ENCODE measurements at places on chromosomes 6 and 20. TPM values are rescaled to one million over a fixed set of nuclear protein-coding genes. Genes with fewer than 3 reads are reported as not detected.
A peak's percentile ranks its signal among the peaks of the same experiment; 100 is the strongest.

HM13 gene
- 53.1 TPM for total RNA-seq

AGPAT4 gene
- 10.5 TPM for total RNA-seq

FAM209B gene
- not detected for total RNA-seq

TRAPPC3L gene
- total RNA-seq: not detected

ERVFRD-1 gene
- total RNA-seq: 0.80 TPM

KHDC1 gene
- total RNA-seq: 1.0 TPM

VSX1 gene
- total RNA-seq: not detected

TREML1 gene
- 0.98 TPM for total RNA-seq

NRN1 gene
- total RNA-seq: 8.9 TPM

SAPCD1 gene
- 1.6 TPM for total RNA-seq

HLA-DRB5 gene
- 0.32 TPM for total RNA-seq

DNA sequence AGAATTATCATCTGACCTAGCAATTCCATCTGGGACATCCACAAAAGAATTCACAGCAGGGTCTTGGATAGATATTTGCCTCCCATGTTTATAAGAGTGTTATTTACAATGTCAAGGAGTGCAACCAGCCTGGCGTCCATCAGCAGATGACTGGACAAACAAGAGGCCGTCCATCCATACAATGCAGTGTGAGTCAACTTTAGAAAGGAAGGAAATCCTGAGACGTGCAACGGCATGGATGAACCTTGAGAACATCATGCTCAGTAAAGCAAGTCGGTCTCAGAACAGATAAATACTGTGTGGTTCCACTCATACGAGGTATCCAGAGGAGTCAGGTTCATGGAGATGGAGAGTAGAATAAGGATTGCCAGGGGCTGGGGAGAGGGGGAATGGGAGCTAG lies 46.4 kb downstream of the FOXF2 start:
- DNase-seq: no peak

GRCh38 chr6:90231798-90232197 lies 64.8 kb downstream of the BACH2 start:
- DNase-seq: no peak

- DNase-seq: no peak
Observed at GRCh38 chr20:63917811-63918210, 22.9 kb downstream of the DNAJC5 start.

- DNase-seq: peak; percentile 59
Observed at GRCh38 chr6:157823528-157824370, 703 bp downstream of the SNX9 start.

DNA sequence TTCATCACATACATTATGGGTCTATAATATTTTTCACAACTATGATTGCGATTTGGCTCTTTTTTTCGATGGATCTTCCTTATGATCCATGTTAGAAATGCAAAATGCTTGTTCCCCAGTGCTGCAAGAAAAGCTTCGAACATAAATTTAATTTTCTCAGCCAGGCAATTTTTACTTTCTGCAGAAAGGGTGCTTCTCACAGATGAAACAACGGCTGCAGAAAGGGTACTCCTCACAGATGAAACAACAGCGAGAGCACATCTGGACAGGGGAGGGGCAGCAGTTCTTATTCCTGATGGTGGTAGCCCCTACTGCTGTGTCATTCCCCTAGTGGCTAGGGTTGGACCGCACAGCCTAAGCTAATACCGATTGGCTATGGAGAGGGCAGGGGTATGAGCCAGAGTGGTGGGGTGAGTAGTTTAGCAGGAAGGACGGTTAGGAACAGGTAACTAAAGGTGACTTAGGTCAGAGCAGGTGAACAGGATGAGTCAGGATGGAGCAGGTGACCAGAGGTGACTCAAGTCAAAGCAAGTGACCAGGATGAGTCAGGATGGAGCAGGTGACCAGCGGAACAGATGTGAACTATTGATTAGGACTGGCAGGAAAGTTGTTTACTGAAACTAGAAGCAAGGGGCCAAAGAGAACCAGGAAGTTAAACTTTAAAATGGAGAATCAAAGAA lies 13.4 kb upstream of the TREML4 start:
- no peak for DNase-seq

GRCh38 chr6:42788671-42789070 lies 6.8 kb downstream of the BICRAL start:
- peak; percentile 68 for DNase-seq

DNA sequence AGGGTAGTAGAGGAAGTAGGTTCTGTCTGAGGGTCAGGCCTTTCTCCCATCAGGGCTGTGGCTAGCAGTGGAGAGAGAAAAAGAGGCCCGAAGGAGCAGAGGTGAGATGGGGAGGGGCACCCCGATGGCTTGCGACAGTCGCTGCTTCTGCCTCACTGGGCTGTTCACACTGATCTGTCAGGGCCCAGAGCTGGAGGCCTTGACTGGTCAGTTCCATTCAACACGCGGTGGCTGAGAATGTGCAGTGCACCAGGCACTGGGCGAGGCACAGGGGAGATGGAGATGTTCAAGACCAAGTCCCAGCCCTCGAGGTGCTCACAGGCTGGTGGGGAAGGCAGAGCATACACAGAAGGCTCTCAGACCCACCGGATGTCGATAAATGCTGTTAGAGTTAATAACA lies 21.4 kb downstream of the SLC12A5 start:
- no peak for DNase-seq

DNA sequence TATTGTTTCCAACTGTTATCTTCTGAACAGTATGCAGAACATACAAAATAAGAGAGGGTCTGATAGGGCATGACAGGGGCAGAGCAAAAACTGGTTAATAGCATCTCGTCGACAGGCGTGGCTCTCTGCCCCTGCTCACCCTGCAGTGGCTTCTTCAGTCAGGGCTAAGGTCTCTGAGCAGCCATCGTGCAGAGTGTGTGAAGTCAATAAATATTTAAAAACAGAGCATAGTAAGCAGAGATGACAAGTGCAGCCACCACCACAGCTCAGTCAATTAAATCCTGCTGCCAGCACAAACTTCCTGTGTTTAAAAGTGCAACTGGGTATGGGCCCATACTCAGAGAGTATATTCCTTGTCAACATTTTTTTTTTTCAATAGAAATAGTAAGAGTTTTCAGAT lies 373.4 kb upstream of the AGPAT4 start:
- no peak for DNase-seq

DNA sequence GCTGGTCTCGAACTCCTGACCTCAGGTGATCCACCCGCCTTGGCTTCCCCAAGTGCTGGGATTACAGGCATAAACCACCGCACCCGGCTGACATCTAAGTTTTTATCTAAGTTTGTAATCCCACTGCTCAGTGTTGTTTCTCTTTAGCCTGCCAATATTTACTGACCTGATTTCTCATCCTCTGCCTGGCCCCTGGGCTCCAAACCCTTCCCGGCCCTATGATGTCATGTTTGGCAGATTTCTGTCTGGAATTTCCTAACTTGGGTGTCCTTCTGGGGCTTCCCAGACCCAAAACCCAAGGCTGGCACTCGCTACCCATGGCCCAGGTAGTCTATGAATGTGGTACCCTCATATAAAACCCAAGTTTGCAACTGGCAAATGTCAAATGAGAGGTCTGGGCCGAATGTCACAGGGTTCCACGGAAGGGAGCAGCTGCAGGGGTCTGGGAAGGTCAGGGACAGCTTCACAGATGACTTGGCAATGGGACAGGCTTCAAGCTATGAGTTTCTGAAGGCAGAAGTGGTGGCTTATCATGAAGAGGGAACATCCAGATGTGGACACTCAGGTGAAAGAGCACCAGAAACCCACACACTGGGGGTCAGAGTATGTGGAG lies 54.9 kb downstream of the TMEM170B start:
- DNase-seq: no peak

GRCh38 chr20:61356196-61356595 lies 104.1 kb downstream of the CDH4 start:
- DNase-seq: no peak

- peak; percentile 90 for DNase-seq
Observed at GRCh38 chr20:63740627-63741353, 1.2 kb downstream of the SLC2A4RG start.

Measured in breast epithelium (tissue), 4 donors.